ENCODE measurements at places on chromosomes 1 and 21.

- DNase-seq, result no peak
These were observed 76.0 kb downstream of the DNM3 start for GRCh38 chr1:171917331-171917730.

DNA sequence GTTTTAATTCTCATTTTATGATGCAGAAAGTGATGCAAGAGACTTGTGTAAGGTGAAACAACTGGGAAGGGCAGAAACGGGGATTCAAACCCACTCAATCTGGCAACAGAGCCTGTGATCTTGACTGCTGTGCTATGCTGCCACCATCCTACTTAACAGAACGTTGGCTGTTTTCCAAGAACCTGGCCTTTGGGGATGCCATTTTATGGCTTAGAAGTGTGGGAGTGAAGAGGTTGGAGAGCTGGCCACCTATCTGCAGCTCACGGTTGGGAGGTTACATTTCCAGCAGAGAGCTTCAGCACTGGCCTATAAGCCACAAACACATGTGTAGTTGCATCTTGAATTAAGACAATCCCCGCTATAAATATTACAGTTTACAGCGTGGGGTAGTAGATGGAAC is 235.3 kb downstream of the PRDM2 start:
- peak; percentile 69 for DNase-seq

DNA sequence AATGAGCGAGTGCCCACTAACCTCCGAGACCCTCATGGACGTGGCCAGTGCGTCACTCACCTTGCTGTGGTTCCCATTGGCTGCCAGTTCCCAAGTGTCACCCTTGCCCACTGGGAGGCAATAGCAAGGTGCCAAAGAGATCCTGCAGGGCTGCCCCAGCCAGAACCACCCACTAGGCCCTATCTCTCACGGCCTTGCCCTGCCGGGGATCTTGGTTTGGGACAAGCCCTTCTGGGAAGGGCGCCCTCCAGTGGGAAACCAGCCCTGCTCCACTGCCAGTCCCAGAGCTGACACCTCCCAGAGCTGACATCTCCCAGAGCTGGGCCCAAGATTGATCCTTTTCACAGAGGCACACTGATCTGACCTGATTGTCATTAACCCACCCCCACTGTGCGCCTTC is 2.1 kb upstream of the SELENON start:
- no peak for DNase-seq

GRCh38 chr1:6419397-6419803 is 319 bp downstream of the HES2 start:
- DNase-seq, result no peak

Data from NCI-H1092 treated with DMSO at 0.1 percent for 48 hours (cell line).